NCI-H524 treated with DMSO at 0.1 percent for 48 hours (cell line): ENCODE measurements at places on chromosomes 7 and 10.

GRCh38 chr7:17671956-17672355 lies 268.3 kb downstream of the SNX13 start:
- DNase-seq = no peak

- DNase-seq = no peak
Observed at GRCh38 chr10:132624847-132625471, 87.4 kb downstream of the INPP5A start.

DNA sequence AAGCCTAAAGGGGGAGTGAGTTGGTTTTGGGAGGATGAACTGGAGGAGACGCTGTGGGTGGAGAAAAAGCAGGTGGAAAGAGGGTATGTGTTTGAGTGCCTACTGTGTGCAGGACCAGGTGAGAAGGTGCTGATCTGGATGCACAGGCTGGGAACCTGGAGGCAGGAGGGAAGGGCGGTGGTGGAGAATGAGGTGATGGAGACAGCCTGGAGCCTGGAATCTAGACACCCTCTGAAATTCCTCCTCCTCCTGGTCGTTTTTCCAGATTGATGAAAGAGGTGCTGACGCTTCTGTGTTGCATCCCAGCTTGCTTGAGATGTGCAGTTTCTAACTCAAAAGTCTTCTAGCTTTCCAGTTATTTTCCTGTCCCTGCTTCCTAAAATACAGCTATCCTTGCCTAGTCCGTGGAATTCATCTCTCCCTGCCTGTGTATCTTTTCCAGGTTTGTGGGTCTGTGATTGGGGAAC lies 67.5 kb downstream of the LRMDA start:
- no peak for DNase-seq

GRCh38 chr10:11325817-11326216 lies 285.6 kb downstream of the USP6NL start:
- no peak for DNase-seq

DNA sequence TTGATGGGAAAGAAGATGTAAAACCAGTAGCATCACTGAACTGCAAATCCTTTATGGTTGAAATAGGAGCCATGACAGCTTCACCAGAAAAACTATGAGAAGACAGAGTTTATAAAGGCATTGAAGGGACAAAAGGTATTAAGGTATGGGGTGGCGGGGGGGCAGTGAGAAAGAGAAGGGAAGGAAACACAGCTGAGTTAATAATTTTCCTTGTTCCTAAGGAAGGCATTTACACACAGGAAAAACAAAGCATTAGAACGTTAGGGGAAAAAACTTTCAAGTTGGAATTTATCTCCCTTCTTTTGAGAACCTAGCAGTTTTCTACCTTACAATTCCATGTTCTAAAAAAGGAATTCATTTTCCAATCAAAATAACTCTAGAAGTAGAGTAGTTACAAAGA lies 4.4 kb downstream of the LARP4B start:
- DNase-seq = no peak

DNA sequence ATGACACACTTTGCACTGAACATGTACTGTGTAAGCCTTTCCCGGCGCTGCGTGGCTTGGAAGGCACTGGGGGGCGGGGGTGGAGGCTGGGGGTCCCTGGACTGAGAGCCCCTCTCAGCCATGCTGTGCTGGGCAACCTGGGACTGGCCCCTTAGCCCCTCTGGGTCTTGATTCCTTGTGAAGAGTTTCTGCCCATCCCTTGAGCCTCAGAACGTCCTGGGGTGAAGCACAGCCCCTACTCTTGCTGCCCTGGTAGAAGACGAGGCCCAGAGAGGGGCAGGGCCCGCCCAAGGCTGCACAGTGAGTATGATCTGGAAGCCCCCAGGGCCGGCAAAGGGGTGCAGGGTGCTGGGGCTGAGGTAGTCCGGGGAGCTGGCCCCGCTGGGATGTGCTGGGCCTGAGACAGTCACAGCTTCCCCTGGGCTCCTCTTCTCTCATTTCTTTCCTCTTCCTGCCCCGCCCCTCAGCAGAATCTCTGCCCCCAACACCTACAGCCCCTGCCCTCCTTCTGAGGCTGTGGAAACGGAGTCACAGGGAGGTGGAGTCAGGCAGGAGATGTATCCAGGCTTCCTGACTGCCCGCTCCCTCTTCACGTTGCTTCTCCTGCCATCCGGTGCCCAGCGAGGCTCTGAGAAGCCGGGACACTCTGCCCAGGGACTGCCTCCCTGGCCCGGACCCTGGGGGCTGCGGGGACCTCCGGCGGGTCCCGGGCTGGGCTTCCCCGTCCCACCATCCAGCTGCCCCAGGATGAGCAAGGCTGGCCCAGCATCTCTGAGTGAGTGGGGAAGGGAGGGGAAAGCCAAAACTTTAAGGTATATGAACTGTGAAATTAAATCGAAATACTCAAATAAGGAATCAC lies 60.5 kb downstream of the UNCX start:
- DNase-seq = no peak

GRCh38 chr7:88203401-88203800 lies 16.4 kb downstream of the SRI start:
- no peak for DNase-seq

DNA sequence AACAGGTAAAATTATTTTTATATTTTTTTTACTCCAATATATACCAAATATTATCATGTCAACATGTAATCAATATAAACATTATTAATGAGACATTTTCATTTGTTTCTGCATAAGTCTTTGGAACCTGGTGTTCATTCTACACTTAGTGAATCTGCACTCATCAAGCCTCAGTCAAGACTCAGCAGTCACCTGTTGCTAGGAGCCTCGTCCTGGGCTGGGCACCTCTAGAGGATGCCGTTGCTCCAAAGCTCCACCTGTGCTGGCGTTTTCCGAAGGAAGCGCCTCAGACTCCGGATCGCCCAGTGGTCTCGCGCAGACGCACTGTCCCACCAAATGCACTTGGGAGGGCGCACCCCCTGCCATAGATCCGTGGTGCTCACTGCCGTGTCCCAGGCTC lies 604.7 kb upstream of the MKI67 start:
- DNase-seq = no peak

DNA sequence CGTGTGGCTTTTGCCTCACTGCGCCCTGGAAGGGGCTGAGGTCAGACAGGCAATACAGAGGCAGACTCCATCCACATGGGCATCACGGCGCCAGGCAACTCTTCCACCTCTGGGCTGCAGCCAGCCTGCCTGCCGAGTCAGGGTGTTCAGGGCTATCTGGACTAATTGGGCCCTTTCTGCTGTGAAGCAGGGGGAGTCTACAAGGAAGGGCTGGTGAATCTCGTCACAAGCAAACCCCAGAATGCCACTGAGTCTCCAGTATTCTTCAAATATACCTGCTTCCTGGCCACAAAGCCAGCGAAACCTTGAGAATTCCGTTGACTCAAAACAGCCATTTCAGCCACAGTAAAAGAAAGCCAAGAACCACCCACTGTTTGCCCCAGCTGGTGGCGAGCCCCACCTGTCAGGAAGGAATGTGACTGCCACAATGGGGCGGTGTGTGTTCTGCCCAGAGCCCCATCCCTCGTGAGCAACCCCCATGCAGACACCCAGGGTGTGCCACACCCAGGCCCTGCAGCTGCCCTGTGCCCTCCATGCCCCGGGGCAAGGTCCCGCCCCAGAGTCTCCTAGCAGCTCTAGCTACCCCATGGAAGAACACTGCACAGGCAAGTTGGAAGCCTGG lies 117.3 kb downstream of the FAM53B start:
- DNase-seq = no peak

- no peak for DNase-seq
Observed at GRCh38 chr10:66772548-66773471, 153.0 kb upstream of the LRRTM3 start.

- DNase-seq = no peak
Observed at GRCh38 chr7:142787783-142788182, 17.0 kb downstream of the PRSS2 start.

- DNase-seq = no peak
Observed at GRCh38 chr10:107554333-107554732, 389.8 kb upstream of the SORCS1 start.

- DNase-seq = no peak
Observed at GRCh38 chr7:117297606-117298005, 25.3 kb downstream of the WNT2 start.

DNA sequence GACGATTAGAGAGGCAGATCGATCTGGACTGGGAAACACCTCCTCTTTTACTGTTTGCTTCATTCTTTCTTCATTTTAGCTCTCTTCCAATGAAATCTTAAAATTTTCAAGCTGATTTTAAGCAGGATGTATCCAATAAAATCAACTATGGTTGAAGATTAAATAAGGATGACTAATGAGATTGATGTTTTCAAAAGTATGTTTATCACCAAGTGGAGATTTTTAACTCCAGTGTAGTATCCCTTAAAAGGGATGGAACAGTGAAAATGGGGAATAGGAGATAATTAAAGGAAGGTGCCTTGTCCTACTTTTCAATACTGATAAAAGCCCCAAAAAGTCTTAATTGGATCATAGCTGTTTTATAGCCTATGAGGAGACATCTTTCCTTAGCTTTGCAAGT lies 11.6 kb upstream of the LIPF start:
- DNase-seq = no peak

- DNase-seq = no peak
Observed at GRCh38 chr10:22473044-22473443, 127.7 kb downstream of the SPAG6 start.

DNA sequence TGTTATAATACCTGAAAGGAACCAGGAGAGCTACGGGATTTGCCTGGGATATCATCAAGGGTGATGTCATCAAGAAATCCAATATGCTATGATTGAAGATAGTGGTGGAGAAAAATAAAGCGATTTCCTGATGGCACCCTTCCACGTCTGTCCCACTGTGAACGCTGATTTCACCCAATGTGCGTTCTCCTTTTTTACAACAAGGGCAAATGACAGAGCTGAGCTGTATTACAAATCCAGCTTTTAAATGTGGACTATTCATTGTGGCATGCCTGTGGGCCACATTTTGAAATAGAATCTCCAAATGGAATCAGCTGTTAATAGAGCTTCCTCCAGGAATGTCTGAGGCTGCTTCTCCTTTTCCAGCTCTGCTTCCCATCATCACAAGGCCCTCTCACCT lies 23.3 kb downstream of the SLC13A4 start:
- no peak for DNase-seq

DNA sequence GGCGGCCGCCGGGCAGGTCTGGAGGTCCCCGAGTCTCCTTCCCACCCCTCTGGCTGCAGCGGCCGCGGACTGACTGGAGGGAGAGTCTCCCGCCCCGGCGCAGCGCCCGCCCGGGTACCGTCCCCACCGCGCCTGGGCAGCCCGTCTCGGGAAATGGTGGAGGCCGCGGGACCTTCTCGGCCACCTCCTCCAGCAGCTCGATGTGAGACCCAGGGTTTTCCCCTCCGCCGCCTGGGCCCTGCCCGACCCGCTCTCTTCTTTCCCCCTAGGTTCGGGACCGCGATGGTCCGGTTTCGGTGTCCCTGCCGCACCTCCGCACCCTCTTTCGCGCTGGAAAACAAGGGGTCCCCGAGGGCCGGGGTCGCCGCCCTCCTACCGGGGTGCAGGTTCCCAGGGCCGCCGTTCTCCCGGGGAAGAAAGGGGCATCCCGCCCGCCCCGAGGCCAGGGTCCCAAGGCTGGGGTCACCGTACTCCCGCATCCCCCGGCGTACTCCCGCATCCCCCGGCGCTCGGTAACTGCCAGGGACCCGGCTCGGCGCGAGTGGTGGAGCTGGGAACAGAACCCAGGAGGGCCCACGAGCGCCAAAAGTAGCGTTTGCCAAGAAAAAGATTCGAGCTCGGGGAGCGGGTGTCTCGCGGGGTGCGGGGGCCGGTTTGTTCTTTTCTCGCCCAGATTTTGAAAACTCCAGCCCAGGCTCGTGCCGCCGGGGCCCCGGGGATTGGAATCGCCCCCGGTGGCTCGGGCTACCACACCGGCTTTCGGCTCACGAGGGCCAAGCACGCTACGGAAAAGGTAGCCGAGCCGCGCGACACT lies 3.4 kb downstream of the TNRC18 start:
- DNase-seq = no peak

- no peak for DNase-seq
Observed at GRCh38 chr7:41190581-41190980, 512.3 kb downstream of the INHBA start.

DNA sequence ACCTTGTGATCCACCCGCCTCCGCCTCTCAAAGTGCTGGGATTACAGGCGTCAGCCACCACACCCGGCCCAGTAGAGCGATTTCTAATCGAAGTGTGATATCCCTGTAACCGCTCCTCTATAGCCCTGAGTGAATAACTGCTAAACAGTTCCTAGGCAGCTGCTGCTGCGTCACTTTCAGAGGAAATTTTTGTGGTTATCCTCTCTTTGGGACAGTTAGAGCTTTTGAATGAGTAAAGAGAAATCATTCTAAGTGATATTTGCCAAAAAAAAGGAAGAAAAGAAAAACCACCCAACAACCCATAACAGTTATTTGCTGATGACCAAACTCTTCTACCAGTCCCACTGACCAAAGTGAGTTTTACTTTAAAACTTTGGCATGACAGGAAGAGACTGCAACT lies 59.9 kb downstream of the MKX start:
- DNase-seq = no peak

- DNase-seq = no peak
Observed at GRCh38 chr10:132774181-132774901, 11.6 kb downstream of the NKX6-2 start.

DNA sequence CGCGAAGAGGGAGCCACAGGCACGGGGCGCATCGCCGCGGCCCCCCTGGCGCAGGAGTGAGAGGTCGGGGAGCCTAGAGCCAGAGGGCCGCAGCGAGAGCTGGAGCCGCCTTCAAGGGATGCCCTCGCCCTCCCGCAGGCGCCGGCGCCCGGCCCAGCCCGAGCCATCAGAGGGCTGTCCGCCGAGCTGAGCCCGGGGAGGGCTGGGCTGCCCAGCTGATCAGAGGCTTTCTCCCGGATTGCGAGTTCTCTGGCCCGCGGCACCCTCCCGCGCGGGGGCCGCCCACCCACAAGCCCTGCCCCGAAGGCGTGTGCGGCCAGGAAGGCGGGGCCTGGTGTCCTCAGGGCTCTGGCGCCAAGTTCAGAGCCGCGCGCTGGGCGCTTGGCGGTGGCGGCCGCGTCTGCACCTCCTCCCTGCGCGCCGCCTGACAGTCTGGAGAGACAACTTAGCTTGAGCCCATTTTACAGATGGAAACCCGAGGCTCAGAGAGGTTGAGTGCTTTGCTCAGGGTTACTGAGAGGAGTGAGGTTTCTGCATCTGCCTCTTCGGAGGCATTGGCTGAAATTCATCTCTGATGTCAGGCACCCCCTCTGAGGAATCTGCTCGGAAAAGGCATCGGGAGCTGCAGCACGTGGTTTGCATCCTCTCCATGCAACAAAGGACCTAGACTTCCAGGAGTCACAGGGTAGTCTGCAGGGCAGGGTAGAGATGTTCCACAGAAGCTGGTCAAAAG lies 3.8 kb upstream of the ANTXRL start:
- DNase-seq = no peak
